Nucleus accumbens (tissue), 56 donors: ENCODE measurements at places on chromosomes 6 and 20.

GRCh38 chr6:124983383-124984083 lies 21.3 kb downstream of the RNF217 start:
- no peak for DNase-seq

DNA sequence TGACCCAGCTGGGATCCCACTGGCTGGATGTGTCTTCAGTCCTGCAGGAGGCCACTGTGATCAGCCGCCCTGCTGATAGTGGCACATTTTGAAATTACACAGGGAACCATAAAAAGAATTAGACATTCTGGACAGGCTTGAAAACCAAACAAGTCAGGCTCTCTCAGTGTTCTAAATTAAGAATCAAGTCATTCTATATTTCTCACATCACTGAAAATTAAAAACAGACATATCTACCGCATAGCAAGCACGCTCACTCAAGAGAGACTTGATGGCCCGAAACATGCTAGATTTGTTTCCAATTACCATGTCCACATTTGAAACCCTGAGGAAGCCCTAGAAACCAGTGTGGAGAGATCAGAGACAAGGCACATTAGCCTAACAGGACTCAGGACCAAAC lies 57.7 kb downstream of the NFATC2 start:
- DNase-seq = no peak

DNA sequence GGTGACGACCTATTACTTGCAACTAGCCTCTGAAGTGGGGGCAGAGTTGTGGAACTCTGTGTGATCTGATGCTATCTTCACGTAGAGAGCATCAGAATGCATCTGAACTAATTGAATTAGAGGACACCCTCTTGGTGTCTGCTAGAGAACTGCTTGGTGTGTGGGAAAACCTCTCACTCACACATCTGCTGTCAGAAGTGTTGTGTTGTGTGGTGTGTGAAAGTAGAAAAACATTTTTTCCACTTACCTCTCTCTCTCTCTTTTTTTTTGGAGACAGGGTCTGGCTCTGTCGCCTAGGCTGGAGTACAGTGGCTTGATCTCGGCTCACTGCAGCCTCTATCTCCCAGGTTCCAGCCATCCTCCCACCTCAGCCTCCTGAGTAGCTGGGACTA lies 90.0 kb downstream of the CHMP4B start:
- DNase-seq = no peak

GRCh38 chr6:38404900-38405556 lies 234.7 kb downstream of the BTBD9 start:
- no peak for DNase-seq

DNA sequence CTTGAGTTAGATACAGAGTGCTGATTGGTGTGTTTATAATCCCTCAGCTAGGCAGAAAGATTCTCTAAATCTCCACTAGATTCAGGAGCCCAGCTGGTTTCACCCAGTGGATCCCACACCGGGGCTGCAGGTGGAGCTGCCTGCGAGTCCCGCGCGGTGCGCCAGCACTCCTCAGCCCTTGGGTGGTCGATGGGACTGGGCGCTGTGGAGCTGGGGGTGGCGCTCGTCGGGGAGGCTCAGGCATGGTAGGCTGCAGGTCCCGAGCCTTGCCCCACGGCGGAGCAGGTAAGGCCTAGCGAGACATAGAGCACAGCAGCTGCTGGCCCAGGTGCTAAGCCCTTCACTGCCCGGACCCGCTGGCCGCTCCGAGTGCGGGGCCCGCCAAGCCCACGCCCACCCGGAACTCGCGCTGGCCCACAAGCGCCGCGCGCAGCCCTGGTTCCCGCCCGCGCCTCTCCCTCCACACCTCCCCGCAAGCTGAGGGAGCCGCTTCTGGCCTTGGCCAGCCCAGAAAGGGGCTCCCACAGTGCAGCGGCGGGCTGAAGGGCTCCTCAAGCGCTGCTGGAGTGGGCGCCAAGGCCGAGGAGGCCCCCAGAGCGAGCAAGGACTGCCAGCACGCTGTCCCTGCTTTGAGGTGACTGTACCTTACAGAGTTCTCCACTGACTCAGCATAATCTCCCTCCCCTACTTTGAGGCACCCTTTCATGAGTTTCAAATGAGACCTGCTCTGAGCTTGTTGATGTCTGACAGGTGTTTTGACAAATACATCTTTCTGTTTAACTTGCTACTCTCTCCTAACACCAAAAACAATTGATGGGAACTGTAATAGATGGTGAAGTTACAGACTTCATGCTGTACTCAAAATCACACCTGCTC lies 3.9 kb upstream of the SSR1 start:
- no peak for DNase-seq
